ENCODE measurements at places on chromosomes 6 and 20.
A peak's percentile ranks its signal among the peaks of the same experiment; 100 is the strongest.

- DNase-seq = no peak
Observed at GRCh38 chr6:83431545-83432155, 799 bp upstream of the ME1 start.

GRCh38 chr6:19443411-19443810, 393.8 kb upstream of the ID4 start:
- no peak for DNase-seq

DNA sequence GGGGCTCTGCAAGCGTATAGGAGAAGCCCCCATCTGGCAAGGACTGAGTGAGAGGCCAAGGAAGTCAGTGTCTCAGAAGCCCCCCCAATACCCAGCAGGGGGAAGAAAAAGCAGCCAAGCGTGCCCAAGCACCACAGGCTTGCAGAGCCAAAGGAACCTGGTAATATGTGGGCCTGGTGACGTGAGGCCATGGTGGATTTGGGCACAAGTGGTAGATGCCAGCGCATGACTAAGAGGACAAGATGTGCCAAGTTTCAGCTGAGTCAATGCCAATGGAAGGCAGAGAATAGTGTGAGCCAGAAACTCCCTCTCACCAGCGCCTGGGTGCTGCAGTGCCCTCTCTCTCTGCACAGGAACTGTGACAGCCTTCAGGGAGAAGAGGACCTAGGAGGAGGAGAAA, 110.0 kb downstream of the QRSL1 start:
- DNase-seq = no peak

- DNase-seq = no peak
Observed at GRCh38 chr20:50704971-50705370, 13.6 kb upstream of the RIPOR3 start.

DNA sequence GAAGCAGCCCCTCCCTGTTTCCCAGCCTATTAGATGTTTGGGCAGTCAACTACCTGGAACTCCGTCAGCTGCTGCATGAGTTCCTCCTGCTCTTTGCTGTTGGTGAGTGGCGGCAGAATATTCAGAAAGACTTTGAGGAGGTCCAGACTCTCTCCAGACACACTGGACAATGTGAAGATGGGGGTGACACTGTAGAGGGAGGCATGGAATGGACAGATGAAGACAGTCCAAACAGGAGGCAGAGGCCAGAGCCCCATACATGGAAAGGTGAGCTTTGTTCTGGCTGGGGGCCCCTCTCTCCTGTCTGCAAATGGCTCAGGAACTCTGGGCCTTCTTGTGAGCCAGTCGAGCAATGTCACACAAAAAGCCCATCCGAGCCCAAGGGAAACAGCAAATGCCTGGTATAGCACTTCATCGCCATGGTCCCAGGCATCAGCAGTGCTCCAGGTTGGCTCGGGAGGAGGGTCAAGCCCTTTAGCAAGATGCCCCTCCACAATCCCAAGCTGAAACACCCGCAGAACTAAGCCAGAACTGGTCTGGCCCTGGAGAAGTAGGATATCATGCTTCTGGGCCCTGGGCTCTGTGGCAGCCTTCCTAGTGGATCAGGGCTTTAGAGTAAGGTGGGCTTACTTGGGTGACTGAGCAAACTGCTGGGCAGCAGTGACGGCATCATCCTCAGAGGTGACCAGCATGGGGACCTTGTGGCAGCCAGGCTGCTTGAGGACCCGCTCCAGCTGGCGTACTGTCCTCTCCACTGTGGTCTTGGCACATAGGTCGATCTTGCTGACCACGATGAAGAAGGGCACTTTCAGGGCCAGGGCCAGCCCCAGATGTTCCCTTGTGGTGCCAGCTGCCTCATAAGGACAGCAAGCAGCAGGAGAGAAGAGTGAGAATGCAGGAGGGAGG, 4.9 kb downstream of the GTPBP2 start:
- DNase-seq = no peak

- DNase-seq = no peak
Observed at GRCh38 chr20:20503777-20504530, 136.1 kb downstream of the INSM1 start.

DNA sequence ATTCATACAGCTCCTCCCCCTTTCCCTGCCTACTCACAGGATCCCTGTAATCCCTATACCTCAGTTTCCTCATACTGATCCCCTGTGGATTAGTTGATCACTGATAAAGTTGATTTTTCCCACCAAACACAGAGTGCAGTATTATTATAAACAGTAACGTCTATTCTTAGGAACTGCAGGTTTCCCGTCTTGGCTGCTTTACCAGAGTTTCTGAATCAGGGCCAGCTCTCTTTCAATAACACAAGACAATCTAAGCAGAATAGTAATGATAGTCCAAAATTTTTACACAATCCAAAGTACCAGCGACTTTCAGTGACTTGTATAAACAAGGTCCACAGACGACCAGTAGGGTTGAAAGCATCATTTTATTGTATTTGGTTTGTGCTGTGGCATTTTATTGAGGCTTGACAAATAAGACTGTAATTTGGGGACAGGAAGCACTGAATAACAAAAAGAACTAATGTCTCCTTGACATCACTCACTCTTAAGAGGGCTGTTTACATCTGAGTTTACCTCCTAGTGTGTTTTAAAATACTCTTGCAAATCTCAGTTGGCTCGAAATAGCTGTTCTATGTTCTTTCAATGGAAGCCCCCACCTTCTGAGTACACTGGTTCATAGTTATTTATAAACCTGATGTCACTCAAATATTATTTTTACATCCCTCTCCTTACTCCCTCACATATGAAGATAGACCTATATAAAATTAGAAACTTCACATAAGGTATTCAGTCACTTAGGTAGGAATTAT, 6.1 kb upstream of the JARID2 start:
- DNase-seq = no peak

DNA sequence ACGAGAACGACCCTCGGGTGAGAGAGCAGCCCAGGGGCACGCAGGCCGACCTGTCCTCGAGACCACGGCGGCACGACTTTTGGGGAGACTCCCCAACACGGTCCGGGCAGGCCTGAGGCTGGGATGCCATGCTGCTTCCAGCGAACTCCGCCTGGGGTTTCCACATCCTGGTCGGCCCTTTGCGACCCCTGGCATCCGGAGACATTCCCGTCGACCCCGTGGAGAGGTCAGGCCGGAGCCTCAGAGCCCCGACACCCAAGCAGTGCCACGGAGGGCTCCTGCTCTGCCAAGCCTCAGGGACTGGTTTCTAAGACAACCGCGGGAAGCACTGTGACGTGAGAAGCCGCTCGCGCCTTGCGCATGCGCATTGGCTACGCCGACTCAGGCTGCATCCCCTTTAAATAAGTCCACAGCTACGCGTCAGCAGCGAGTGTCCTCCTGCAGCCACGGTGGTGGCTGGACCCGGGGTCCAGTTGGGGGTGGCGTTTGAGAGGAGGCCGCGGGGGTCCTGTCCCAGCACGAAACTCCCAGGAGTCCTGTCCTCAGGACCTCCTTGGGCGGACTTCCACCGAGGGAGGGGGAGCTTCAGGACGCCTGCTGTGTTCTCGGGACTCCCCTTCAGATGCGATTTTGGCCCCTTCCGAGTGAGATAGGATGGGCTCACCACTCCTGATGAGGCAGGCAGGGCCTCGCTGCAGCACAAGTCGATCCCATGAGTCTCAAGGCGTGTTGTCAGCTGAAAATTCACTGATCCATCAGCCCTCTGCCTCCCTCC, 1089.3 kb upstream of the DEFB115 start:
- peak; percentile 11 for DNase-seq

GRCh38 chr6:155611742-155612141, 156.1 kb upstream of the NOX3 start:
- no peak for DNase-seq

DNA sequence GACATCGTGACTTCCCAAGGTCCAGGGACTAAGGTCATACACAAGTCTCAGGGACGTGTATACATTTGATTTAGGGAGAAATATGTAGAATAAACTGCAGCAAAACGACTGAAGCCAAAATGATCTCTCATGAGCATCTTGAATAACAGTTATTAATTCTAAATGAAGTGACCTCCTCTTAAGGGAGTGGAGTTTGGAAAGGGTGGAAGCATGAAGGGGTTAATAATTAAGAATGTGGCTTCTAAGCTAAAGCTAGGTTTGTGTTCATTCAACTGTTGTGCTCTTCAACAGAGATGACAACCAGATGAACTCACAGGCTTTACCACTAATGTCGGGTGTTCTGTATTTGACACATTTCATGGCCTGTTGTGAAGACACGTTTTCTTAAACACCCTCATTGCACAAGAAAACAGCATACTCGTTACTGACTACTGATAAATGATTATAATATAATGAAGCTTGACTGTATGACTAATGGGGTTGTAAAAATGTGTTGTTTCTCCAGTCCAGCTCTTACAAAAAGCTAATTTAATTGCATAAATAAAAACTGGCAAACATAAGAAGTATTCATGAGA, 1.5 kb downstream of the PPP1R14C start:
- DNase-seq = no peak

GRCh38 chr6:17905611-17906592, 81.5 kb downstream of the KIF13A start:
- no peak for DNase-seq

DNA sequence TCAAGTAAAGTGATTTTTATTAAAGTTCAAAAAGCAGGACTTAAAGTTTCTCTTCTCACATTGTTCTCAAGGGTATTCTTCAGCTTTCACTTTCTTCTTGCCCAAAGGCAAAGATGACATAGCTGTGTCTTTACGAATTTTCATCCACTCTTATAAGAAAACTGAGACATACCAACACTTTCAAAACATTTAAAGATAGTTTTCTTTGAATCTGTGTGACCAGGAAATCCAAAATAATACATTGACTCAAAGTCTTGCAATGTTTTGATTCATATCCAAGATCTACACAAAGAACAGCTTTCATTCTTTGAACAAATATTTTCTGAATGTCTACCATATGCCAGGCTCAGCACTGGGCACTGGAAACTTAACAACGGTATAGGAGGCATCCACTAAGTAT, 117.9 kb downstream of the SIM1 start:
- DNase-seq = no peak
